Activated CD8-positive, alpha-beta T cell treated with anti-CD3 and anti-CD28 coated beads for 36 hours (primary cell): ENCODE measurements at places on chromosomes 3 and 15.

GRCh38 chr3:127566833-127567232 lies 23.7 kb downstream of the TPRA1 start:
- DNase-seq = no peak

GRCh38 chr3:72488738-72489035 lies 359.6 kb downstream of the SHQ1 start:
- no peak for DNase-seq

GRCh38 chr3:167732313-167733065 lies 2.2 kb downstream of the PDCD10 start:
- DNase-seq = no peak

DNA sequence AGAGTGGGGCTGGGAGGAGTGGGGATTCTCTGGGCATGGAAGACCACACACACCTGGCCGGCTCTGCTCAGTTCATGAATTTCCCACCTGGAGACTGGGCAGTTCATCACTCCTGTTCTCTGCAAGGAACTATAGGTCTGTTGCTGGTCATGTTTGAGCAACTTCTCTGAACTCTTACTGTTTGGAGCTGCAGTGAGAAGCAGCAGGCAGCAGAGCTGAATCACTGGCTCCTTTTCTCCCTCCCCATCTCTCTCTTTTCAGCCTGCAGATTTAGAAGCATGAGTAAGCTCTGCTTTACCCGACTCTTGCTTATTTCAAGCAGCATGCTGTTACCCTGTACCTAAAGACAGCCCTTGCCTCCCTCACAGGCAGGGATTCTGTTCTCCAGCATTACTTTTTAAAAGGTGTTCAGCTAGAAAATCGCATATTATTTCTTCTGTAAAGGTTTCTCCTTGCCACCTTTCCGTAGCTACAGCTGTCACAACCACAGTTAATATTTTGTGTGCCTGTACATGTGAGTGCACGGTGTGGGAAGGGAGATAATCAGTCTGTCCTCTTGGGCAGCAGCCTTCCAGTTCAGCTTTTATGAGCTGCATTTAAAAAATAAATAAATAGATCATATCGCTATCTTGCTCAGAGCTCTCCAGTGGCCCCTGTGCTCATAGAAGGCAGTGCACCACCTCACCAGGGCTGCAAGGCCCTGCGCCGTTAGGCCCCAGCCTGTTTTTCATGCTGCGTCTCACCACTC lies 131.6 kb downstream of the CHCHD6 start:
- no peak for DNase-seq

DNA sequence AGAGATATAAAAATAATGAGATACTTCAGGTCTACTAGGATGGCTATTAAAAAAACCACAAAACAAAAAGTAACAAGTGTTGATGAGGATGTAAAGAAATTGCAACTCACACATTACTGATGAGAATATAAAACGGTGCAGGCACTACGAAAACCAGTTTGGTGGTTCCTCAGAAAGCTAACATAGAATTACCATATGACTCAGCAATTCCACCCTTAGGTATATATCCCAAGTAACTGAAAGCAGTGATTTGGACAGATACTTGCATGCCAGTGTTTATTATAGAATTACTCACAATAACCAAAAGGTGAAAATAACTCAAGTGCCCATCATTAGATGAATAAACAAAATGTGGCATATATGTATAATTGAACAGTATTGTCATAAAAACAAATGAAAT lies 87.5 kb upstream of the MELTF start:
- no peak for DNase-seq

GRCh38 chr15:78689626-78690025 lies 48.6 kb upstream of the CHRNB4 start:
- no peak for DNase-seq

DNA sequence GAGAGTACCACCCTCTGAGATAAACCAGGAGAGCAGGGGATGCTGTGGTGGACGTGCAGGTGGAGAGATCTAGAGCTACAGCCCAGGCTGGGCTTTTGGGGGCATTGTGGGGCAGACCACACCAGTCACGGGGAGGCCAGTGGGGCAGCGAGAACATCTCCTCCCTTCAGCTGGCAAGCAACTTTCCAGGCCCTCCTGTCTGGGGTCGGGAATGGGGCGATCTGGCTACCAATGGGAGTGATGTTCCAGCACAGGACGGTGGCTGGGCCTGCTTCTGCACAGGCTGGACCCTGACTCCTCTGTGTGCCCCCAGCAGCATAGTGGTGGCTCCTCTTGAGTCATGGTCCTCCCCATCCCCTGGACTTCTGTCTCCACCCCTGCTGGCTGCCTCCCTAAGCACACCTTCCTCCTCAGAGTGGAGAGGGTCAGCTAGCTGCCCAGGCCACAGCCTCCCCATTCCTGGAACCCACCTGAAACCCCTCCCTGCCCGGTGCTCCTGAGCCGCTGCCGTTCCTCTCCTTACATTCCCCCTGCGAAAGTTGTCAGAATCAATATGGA lies 16.1 kb downstream of the IRAK2 start:
- DNase-seq = no peak

DNA sequence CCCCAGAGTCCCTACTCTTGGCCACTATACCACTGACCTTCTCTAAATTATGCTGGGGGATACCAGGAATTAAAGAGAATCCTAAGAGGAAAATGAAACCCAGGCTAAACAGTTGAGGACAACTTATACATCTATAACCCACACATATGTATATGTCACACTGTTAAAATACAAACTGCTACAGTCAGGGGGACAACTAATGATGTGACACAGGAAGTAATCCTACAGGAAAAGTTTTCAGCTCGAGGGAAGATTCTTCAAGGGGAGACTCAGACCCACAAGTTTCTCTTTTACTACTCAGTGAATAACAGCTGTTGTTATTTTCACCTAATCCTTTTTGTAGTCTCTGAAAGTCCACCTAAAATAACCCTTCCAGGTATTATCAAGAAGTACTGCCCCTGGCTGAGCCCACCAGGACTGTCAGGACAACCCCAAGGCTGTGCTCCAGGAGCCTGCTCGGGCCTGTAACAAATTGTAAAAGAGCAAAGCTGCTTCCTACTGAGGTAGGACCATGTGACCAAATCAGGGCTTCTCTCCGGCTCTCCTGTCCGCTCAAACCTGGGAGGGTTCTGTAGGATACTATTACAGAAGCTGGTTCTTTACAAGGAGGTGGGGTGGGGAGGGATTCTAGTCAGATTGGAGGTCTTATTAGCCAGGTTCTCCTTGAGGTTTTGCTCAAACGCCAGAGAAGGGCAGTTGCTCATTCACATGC lies 91.6 kb downstream of the SRGAP3 start:
- DNase-seq = no peak

DNA sequence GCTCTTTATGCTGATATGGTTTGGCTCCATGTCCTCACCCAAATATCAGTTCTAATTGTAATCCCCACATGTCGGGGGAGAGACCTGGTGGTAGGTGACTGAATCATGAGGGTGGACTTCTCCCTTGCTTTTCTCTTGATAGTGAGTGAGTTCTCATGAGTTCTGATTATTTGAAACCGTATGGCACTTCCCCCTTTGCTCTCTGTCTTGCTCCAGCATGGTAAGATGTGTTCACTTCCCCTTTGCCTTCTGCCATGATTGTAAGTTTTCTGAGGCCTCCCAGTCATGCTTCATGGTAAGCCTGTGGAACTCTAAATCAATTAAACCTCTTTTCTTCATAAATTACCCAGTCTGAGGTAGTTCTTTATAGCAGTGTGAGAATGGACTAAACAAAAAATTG lies 107.6 kb downstream of the IMPG2 start:
- DNase-seq = no peak

DNA sequence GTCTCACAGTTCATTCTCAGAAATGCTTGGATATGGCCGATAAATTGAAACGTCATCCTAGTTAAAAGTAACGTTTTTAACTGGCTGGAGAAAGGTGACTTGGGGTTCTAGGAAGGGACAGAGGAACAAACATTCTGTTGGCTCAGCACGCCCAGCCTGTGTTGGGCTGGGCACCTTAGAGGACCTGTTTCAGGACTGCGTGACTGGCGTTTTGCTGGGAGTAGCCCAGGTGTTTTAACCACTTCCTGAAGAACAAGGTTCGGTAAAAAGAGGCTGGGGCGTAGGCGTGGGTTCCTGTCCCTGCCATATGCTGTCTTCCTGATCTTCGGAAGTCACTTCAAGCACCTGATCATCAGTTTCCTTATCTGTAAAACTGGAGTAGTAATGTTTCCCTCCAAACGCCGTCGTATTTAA lies 1.1 kb upstream of the TLNRD1 start:
- peak; percentile 85 for DNase-seq

DNA sequence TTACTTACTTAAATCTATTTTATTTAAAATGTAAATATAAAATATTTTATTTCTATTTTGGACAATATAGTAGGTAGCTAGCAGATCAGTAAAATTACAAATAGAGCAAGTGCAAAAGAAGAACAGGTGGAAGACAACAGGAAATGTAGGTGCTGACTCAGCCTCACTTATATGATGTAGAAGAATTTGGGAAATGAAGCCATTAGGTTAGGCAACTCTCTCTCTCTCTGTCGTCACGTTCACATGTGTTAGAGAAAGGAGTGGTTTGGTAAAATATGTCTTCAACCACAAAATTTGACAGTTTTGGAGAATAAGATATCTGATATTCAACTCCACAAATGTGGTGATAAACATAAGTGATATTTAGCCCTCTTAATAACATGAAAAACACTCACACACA lies 532.5 kb upstream of the KCNMB2 start:
- no peak for DNase-seq

GRCh38 chr3:76998555-76998954 lies 41.3 kb upstream of the ROBO2 start:
- no peak for DNase-seq

DNA sequence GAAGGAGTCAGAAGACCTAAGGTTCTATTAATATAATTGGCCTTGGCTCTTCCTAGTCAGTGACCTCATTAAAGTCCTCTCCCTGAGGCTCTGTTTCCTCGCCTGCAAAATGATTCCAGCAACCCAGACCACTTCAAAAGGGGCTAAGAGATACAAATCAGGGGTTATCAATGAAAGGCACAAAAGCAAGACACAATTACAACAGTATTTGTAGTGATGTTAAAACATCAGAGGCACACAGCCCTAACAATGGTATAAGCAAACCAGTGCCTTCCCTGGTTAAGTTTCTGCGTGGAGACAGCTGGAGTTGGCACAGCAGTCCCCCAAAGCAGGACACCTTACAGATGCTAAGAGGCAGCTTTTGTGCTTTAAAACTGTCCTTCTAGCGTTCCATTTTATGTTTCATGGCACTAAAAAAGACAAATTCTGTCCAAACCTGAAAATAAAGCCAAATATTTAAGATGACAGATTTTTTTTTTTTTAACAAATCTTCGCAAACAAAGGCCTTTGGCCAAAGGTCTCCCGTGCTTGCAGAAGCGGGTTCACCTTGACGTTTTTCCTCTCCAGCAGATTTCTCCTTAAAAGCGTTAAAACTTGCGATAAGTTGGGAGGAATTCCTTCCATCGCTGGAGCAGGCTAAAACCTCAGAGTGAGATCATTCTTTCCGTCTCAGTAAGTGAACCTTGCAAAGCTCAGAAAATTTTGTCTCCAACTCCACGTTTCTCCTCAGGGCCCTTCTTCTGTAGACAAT lies 999 bp downstream of the ZNF280D start:
- peak; percentile 5 for DNase-seq

DNA sequence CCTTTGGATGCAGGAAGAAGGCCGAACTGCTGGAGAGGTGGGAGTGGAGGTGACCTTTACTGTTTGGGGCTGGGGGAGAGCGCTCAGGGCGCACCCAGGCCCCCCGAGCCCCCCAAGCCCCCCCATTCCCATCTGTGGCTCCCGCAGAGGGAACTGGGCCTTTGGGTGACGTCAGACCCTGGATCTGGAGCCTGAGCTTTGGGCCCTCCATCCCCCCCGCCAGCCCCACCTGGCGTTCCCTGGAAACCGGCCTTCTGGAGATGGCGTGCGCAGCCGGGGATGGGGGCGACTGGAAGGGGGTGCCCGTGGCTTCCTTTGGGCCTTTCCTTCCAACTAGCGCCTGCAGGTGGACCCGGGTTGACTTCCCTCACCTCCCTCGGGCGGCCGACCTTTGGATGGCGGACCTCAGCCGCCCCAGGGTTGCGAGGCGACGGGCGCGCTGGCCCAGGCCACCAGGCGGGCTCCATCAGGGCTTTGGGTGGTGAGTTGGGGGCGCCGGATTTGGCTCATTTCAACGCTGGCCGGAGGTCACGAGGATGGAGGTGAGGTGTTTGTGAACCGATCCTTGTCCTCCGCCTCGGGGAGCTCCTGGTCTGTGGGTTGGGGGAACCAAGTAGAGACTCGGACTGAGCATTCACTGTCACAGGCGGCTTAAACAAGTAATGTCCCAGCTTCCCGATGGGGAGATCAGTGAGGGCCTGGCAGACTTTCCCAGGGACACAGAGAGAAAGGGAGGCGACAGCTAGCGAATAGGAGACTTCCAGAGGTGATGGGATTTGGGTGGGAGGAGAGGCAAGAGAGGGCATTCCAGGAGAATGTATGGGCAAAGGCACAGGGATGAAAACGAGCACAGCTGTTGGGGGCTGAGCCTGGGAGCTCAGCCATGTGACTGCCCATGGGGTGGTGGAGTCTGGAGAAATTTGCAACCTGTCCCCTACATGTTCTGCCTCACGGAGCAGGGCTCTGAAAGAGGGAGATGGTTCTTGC lies 709 bp downstream of the SCAMP5 start:
- no peak for DNase-seq

DNA sequence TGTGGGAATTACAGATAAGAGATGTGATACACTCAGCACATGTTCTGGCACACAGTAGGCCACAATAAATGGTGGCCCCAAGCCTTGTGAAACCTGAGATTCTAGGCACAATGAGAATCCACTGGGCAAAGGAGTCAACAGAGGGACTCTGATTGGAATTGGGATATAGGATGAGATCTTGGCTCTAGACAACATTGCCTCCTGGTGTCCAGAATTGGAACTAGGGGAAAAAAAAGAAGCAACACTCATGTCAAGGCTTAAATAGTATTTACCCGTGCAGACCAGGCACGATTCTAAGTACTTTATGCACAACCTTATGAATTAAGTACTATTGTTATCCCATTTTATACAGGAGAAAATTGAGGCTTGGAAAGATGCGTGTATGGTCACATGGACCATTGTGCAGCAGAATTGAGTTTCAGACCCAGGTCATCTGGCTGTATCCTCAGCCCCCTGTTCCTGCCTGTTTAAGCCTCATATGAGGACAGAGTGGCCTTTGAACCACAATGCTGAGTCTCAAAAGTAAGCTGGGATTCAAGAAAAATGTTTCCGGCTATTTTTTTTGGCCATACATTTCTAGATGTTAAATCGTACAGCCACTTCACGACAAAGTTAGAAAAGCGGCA lies 124.8 kb downstream of the SV2B start:
- no peak for DNase-seq

DNA sequence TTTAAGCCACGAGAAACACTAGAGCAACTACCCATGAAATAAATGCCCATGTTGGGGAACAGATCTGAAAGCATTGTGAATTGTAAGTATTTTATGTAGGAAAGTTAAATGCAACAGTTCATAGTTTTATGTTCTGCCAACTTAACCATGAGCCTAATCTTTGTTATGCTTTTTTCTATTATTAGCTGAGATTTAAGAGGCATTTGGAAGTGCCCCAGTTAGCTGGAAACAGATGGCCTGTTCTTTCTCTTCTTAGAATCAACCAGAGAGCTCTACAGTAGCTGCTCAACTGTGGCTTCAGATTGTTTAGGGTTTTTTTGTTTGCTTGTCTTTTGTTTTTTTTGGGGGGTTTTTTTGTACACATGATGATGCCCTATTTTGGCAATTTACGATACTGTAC lies 284.4 kb downstream of the KCNH8 start:
- DNase-seq = no peak
